ENCODE measurements at places on chromosomes 7 and 10.

DNA sequence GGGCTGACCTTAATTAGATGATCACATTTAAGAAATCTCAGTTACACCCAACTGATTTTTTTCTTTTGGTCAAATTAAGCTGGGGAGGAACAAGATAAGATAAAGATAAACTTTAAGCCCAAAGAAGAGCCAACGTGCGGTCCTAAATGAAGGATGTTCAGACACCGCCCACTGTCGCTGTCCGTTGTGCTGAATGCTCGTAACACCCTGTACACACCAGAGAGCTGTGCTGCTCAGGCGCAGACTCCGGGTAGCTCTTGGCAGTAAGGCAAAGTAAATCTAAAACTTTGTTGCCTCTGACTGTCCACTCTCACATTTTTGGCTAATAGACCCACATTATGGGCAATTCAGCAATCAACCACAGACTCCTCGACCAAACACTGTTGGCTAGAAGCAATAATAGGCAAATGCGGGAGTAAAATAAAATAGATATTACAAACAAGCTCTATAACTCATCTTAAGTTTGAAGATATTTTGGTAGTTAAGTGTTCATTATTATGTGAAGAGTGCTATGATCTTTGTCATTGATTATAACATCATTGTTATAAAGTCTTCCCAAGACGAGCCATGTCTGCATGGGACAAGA is 57.1 kb downstream of the PLPP4 start:
- DNase-seq: no peak

DNA sequence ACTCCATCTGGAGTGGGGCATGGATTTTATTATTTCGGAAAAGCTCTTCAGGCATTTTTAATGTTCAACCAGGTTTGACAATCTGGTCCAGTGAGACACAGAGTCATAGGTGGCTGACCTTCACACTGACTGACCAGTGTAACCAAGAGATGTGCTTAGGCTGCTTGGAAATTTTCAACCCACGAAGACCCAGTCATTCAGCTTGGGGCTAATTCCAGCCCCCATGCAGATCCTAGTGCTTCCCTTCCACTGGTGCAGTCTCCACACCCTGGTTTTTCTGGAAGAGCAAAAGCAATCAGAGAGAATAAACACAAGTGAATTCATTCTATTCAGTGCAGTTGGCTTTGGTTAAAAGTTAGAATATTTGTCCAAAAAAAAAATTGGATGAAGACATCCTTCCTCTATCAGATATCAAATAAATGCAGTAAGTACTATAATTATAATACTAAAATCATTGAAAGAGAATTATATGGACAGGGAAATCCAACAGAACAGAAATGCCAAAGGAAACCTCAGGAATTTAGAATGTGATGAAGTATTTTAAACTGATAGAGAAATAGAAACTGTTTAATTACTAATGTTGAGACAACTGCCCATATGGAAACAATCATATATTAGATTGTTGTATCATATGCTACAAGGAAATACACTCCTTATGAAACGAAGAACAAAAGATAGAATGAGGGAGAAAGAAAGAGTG is 178.0 kb downstream of the NPSR1 start:
- DNase-seq: no peak

GRCh38 chr7:80841423-80841955 is 77.4 kb downstream of the SEMA3C start:
- DNase-seq: no peak

DNA sequence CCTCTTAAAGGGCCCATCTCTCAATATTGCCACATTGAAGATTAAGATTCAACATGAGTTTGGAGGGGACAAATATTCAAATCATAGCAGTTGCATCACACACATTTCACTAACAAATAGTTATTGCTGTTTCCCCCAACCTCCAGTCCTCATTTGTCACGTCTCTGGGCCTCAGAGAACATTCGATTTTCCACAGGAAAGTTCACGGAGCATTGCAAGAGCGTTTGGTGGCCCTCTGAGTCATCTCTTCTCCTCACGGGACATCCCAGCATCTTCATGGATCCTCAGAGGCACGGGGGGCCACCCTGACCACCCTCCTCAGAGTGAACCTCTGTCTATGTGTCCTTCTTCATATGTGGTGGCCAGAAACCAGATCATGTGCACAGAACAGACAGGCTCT is 50.3 kb upstream of the CHST15 start:
- no peak for DNase-seq

DNA sequence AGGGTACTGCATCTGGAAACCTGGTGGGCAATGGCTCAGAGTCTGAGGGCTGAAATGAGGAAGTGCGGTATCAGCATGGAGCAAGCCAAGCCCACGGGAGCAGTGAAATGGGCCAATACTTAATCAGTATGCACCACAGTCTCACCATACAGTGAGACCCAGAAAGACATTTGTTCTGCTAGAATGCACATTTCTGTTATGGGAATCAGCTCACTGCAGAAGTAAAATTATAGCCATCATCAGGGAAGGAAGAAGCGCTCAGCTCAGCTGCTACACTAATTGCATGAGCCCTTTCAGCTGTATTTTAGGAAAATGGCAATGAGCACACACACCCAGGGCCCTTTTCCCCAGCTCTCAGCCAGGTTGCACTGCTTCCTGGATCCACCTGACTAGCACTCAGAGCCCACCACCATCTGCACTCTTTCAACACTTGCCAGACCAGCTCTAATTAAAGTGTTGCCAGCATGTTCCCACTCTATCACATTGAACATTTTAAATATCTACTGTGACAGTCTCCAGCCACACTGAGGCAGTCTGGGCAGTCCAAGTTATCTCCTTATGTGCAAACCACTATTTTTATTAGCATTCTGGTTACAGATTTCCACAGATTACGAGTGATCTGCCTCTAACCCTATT is 44.2 kb upstream of the PIK3AP1 start:
- no peak for DNase-seq

DNA sequence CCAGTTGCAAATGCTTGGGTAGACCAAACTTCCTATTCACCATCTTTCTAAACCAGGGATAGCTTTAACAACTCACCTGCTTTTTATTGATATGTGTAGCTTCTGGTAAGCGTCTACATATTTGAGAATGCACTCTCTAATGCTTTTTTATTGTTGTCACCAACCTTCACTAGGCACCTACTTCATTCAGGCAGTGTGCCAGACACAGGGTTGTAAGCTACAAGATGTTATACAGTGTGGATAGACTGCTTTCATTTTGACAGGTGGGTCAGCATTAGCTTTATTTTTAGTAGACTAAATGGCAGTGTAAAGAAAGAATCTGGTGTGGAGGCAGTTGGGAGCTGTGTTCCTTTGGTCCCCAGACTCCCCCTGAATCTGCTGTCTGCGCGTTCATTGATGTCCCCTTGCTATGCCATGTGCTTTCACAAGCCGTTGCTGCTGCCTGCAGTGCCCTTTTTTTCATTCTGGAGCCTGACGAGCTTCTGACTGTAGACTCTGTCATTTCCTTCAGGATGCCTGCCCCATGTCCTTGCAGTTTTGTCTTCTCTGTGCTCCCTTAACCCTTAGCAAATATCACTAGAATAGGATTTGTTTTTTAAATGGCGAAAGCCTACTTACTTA is 32.1 kb downstream of the NRF1 start:
- DNase-seq: no peak

DNA sequence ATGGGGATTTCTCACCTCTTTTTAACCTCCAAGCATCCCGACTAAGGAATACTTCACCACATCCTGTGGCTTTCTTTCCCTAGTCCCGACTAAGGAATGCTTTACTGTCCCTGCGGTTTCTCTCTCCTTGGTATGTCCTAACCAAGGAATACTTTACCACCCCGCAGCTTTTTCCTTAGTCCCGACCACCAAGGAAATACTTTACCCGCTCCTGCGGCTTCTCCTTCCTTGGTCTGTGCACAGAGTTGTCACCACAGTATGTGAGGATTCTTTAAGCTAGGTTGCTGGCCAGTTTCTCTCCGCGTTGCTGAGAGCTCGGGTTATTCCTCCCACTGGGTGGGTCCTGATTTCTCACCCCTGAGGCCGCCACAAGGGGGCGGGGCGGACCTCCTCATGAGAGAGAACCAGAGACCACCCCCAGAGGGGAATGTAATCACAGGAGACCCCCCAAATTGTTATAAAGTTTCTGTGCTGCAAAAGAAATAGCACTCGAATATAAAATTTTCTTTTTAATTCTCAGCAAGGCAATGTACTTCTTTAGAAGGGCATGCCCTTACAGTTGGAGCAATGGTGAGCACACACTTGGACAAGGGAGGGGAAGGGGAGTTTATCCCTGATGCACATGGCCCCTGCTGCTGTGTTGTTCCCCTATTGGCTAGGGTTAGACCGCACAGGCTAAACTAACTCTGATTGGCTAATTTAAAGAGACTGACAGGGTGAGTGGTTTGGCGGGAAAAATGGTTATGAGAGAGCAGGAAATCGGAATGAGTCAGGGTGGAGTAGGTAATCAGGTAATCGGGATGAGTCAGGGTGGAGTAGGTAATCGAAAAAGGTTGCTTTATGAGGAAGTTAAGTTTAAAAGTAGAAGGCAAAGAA is 12.8 kb downstream of the SUGCT start:
- no peak for DNase-seq

DNA sequence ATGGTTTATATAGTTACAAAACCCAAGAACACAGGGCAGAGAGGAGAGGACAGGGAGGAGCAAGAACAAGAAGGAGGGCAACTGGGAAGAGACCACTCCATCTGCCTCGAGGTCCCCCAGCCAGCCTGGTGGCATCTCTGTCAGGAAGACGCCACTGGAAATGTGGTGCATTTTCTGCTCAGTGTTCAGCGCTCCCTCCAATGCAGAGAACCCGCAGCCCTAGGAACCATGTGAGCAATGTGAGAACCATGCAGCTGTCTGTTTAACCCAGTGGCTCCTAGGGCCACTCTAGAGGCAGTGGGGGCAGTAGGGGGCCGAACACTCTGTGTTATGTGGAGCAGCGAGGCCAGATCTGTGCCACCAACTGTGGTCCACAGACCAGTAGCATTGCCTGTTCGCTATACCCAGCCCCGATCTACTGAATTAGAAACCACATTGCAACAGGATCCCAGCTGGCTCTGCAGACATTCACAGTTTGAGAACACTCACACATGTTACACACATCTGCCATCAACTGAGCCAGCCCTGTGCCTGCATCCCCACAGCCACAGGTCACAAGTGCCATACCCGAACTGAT is 110.2 kb downstream of the CPXM2 start:
- DNase-seq: no peak

DNA sequence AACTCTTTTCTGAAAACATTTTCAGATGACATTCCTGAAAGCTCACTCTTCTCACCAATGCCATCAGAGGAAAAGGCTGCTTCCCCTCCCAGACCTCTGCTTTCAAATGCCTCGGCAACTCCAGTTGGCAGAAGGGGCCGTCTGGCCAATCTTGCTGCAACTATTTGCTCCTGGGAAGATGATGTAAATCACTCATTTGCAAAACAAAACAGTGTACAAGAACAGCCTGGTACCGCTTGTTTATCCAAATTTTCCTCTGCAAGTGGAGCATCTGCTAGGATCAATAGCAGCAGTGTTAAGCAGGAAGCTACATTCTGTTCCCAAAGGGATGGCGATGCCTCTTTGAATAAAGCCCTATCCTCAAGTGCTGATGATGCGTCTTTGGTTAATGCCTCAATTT is 16.5 kb downstream of the ANLN start:
- DNase-seq: no peak

DNA sequence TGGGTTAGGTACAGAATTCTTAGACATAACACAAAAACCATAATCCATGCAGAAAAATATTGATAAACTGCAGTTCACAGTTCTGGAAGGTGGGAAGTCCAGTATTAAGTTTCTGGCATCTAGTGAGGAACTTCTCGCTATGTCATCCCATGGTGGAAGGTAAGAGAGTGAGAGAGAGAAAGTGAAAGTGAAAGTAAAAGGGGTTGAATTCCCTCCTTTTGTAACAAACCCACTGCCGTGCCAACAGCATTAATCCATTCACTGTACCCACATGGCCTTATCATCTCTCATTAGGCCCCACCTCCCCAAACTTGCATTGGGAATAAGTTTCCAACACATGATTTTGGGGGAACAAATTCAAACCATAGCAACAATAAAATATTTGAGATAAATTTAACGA is 17.1 kb downstream of the ZNF485 start:
- DNase-seq: no peak

- no peak for DNase-seq
These were observed 39.8 kb downstream of the MET start for GRCh38 chr7:116711790-116712189.

- DNase-seq: no peak
These were observed 21.6 kb upstream of the TSPAN33 start for GRCh38 chr7:129122751-129123509.

DNA sequence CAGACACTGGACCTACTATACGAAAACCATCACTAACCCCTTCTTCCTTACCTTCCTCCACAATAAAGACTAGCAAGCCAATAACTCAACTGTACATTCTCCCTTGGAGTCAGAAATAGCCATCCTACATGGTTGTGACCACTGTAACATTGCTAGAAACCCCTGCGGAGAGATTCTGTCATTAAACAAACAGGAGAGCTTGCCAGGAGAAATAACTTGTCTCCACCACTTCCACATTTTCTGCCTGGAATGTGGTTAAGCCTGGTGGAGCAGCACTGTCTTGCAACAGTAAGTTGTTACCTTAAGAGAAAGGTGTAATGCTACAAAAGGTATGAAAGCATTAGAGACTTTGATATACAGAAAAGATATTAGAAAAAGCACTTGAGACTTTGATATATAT is 45.8 kb downstream of the THSD7A start:
- DNase-seq: no peak

- no peak for DNase-seq
These were observed 147.3 kb upstream of the PLXNA4 start for GRCh38 chr7:132723506-132724081.

DNA sequence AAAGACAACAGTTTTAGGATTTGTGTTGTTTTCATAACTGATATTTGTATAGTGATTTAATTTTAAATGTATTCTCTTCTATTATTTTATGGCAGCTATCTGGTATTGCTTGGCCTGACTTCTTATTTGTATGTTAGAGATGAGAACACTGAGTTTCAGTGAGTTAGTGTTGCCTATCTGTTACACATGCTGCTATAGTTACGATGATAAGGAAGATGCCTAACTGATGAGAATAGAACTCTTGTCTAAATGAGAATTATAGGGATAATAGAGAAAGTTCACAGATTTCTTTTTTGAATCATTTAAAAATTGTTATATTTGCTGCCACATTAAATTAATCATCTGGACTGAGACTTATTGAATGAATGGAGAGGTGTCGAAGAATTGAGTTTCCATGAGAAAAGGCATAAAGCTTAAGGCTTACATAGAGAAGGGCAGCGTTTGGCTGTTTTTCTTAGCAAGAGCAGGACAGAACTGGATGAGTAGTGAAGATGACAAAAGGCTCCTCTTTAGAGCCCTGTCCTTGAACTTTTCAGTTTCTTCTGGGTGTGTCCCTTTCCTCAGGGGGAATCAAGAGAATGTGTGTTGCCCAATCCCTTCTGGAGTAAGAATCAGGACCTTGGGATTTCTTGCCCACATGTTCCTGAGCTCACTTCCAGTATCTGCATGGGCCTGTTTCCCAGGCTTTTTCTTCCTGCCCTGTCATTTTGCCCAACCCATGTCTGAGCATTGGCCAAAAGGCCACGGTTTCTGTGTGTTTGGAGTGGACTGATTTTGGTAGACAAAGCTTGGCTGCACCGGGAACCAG is 195.6 kb upstream of the CSTF2T start:
- DNase-seq: peak; percentile 68
